Uterus (tissue), 4 donors: ENCODE measurements at places on chromosomes 3 and 15. TPM values are rescaled to one million over a fixed set of nuclear protein-coding genes. Genes with fewer than 3 reads are reported as not detected.

The FAM107A gene
- total RNA-seq = 140 TPM

The ALDH1L1 gene
- total RNA-seq = 2.1 TPM

The UQCRC1 gene
- 409 TPM for total RNA-seq

The SNX33 gene
- 15.1 TPM for total RNA-seq

The LDHAL6B gene
- total RNA-seq = not detected

The VIPR1 gene
- 1.2 TPM for total RNA-seq

The CCDC39 gene
- not detected for total RNA-seq

The CHRM5 gene
- total RNA-seq = not detected

The GP5 gene
- total RNA-seq = not detected

The CD80 gene
- 2.9 TPM for total RNA-seq

The AADAC gene
- total RNA-seq = not detected

The APOD gene
- 924 TPM for total RNA-seq

DNA sequence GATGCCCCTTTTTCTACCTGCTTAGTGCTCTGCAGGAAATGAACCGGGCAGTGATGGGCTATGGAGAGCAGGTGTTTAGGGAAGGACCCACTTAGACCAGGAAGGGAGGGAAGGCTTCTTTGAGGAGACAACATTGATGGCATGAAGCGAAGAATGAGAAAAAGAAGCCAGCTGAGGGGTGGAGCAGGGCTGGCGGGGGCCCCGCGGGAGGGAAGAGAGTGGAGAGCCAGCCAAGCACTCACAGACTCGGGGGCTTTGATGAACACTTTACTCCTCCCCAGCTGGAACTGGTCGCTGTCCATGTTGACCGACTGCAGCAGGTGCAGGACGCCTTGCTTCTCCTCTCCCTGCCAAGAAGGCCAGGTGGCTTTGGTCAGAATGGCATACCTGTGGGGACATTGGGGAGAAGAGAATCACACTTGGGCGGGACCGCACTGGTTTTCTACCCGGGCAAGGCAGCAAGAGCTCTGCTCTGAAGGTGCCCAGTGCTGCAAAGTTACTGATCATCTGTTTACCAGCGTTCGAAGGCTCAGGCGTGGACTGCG lies 28.4 kb upstream of the LDHAL6B start:
- H3K27me3 ChIP-seq = no peaks in the 10 kb centered on the region
- H3K27ac ChIP-seq = no peak overlapping the region
- DNase-seq = no peak
- H3K36me3 ChIP-seq = no peaks in the 10 kb centered on the region
- peaks cover 3% of the 10 kb centered on the region for H3K4me1 ChIP-seq

DNA sequence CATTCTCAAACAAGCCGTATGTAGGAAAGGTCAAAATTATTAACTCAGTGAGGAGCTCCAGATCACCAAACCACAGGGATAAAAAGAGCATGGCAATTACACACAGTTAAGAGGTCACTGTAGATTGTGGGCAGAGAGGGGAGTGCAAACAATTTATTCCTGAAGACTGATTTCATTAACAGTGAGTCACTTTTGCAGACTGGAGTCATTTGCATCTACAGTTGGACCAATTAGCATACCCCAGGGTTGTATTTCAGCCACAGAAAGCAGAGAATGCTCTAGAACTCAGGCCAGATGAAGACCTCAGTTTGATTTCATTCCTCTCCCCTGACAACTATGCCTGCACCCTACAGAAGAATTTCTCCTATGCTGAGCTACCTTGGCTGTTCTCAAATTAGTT lies 40.1 kb downstream of the SETMAR start:
- no peaks in the 10 kb centered on the region for H3K36me3 ChIP-seq
- H3K4me3 ChIP-seq = no peak overlapping the region
- no peaks in the 10 kb centered on the region for H3K27me3 ChIP-seq
- peak overlapping the region; percentile 90 for H3K27ac ChIP-seq

- no peaks in the 10 kb centered on the region for H3K27me3 ChIP-seq
- H3K4me3 ChIP-seq = no peak overlapping the region
- no peaks in the 10 kb centered on the region for H3K36me3 ChIP-seq
- DNase-seq = no peak
- H3K27ac ChIP-seq = no peak overlapping the region
- H3K4me1 ChIP-seq = no peaks in the 10 kb centered on the region
These were observed 1.5 kb downstream of the PLA2G4F start for GRCh38 chr15:42154956-42155355.

GRCh38 chr3:156548902-156549301 lies 6.0 kb downstream of the SSR3 start:
- H3K27ac ChIP-seq = peak overlapping the region; percentile 55
- H3K4me1 ChIP-seq = no peaks in the 10 kb centered on the region
- no peaks in the 10 kb centered on the region for H3K27me3 ChIP-seq
- H3K36me3 ChIP-seq = no peaks in the 10 kb centered on the region
- no peak for DNase-seq

GRCh38 chr3:195172039-195172684 lies 98.8 kb downstream of the XXYLT1 start:
- peak overlapping the region; percentile 56 for H3K27ac ChIP-seq
- no peak overlapping the region for H3K4me3 ChIP-seq
- no peaks in the 10 kb centered on the region for H3K36me3 ChIP-seq
- H3K27me3 ChIP-seq = no peaks in the 10 kb centered on the region
- peak; percentile 23 for DNase-seq

GRCh38 chr3:171654809-171655208 lies 155.5 kb downstream of the PLD1 start:
- H3K4me1 ChIP-seq = no peaks in the 10 kb centered on the region
- peak overlapping the region; percentile 50 for H3K27ac ChIP-seq
- no peak overlapping the region for H3K4me3 ChIP-seq
- no peaks in the 10 kb centered on the region for H3K36me3 ChIP-seq
- peak; percentile 76 for DNase-seq

DNA sequence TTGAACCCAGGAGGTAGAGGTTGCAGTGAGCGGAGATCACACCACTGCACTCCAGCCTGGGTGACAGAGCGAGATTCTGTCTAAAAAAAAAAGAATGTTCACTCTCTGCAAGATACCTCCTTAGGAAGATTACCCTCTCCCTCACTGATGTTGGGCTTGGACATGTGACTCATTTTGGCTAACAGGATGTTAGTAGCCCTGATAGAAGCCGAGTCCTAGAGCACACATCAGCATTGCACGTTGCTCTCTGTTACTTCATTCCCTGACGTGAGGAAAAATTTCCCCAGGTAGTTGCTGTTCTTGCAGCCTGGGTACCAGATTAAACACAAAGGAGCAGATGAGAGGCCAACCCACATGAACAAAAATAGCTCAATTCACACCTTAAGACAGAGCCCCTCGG lies 78.1 kb upstream of the PRICKLE2 start:
- no peaks in the 10 kb centered on the region for H3K4me1 ChIP-seq
- no peak for DNase-seq
- no peaks in the 10 kb centered on the region for H3K36me3 ChIP-seq

GRCh38 chr3:45739991-45740390 lies 50.8 kb downstream of the SACM1L start:
- H3K27ac ChIP-seq = no peak overlapping the region
- DNase-seq = no peak
- no peaks in the 10 kb centered on the region for H3K36me3 ChIP-seq
- no peak overlapping the region for H3K4me3 ChIP-seq

- H3K36me3 ChIP-seq = no peaks in the 10 kb centered on the region
These were observed 452.8 kb downstream of the FOXP1 start for GRCh38 chr3:71130471-71131374.

DNA sequence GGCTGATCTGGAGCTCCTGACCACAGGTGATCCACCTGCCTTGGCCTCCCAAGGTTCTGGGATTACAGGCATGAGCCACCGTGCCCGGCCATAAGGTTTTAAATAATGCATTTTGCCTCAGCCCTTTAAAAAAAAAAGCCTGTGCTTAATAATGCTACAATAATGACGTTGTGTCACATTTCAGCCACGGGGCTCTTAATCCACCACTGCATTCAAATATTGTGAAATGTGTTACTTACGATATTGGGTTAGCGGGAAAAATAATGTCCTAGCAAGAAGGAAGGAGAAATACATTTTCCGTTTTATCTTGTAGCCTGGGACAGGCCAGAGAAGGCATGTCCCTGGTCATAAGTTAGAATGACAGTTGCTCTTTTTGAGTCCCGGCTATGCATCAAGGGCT lies 17.6 kb downstream of the PAQR5 start:
- no peak for DNase-seq
- no peaks in the 10 kb centered on the region for H3K36me3 ChIP-seq
- H3K27ac ChIP-seq = no peak overlapping the region
- no peak overlapping the region for H3K4me3 ChIP-seq
- H3K27me3 ChIP-seq = no peaks in the 10 kb centered on the region

DNA sequence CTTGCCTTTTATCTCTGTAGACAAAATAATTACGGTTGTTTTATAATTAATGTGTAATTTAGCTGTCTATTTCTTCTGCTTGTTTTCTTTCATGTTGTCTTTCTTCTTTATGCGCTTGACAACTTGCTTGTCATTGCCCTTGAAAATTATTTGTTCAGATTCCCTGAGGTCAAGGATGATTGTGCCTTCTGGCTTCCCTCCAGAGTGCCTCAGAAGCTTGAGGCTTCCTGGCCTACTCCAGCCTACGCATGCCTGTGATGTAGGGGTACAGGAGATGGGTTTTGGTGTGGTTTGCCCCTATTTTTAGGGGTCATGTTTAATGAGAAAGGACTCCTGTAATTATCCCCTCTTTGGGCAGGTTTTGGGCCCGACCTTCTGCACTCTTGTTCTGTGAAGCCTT lies 231.5 kb downstream of the SV2B start:
- no peak overlapping the region for H3K4me3 ChIP-seq
- H3K27ac ChIP-seq = no peak overlapping the region
- H3K36me3 ChIP-seq = no peaks in the 10 kb centered on the region
- H3K4me1 ChIP-seq = no peaks in the 10 kb centered on the region
